ENCODE measurements at places on chromosomes 11 and 22. TPM values are rescaled to one million over a fixed set of nuclear protein-coding genes. Genes with fewer than 3 reads are reported as not detected.

DNA sequence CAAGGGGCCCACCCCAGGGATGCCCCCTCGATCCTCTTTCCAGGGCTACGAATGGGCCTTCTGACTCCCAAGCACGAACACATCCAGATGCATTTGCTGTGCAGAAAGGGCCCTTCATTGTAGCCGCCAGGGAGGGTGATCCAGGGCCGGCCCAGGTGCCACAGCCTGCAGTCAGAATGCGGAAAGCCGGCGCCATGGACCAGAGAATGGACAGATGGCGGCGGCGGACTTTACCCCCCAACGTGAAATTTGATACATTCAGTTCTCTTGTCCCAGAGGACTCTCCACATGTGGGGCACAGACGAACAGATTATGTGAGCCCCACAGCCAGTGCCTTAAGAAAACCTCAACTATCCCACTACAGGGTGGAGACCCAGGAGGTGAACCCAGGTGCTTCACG, 87.2 kb downstream of the KIAA1671 start:
- no peak overlapping the region for H3K4me3 ChIP-seq
- DNase-seq: no peak
- H3K4me1 ChIP-seq: no peaks in the 10 kb centered on the region
- H3K27me3 ChIP-seq: no peaks in the 10 kb centered on the region
- H3K36me3 ChIP-seq: no peaks in the 10 kb centered on the region
- H3K27ac ChIP-seq: no peak overlapping the region

DNA sequence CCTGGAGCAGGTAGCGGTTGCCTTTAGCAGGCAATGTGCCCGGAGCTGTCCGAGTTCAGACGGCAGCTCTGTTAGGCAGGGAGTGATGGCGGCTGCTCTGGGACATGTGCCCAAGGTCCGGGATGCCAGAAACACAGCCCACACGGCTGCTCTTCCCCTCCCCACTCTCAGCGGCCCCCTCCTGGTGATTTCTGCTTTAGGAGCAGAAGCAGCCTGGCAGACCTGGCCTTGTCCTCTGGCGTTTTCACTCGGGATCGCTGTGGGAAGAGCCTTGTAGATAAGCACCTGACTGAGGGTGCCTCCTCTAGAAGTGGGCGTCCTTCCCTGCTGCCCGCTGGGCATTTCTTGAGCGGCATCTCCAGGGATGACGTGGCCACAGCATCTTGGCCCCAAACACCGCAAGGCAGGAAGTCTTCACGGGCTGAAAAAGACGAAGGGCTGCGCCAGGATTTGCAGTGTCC, 392.2 kb downstream of the TBC1D22A start:
- no peaks in the 10 kb centered on the region for H3K27me3 ChIP-seq
- no peaks in the 10 kb centered on the region for H3K36me3 ChIP-seq
- DNase-seq: no peak
- H3K27ac ChIP-seq: no peak overlapping the region
- no peaks in the 10 kb centered on the region for H3K4me1 ChIP-seq

DNA sequence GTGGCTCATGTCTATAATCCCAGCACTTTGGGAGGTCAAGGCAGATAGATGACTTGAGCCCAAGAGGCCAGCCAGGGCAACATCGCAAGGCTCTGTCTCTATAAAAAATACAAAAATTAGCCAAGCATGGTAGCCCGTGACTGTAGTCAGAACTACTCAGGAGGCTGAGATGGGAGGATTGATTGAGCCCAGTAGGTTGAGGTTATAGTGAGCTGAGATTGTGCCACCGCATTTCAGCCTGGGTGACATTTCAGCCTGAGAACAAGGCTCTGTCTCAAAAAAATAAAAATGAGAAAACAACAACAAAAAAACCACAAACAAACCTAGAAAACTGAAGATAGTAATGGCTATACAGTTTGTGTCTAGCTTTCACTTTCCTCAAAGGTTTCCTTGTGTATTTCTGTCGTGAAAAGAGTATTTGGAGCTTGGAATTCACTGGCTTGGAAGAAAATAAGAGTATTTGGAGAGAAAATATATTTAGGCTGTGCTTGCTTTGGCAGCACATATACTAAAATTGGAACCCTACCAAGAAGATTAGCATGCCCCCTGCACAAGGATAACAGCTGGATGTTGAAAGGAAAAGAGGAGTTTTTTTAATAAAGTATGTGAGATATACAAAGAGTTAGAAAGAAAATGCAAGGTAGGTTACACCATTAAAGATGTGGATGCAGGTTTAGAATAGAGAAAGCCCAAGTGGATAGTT, 3.9 kb upstream of the BIRC3 start:
- H3K4me1 ChIP-seq: peaks cover 38% of the 10 kb centered on the region
- H3K27me3 ChIP-seq: no peaks in the 10 kb centered on the region
- H3K4me3 ChIP-seq: peak overlapping the region; percentile 51
- peaks cover 28% of the 10 kb centered on the region for H3K36me3 ChIP-seq

DNA sequence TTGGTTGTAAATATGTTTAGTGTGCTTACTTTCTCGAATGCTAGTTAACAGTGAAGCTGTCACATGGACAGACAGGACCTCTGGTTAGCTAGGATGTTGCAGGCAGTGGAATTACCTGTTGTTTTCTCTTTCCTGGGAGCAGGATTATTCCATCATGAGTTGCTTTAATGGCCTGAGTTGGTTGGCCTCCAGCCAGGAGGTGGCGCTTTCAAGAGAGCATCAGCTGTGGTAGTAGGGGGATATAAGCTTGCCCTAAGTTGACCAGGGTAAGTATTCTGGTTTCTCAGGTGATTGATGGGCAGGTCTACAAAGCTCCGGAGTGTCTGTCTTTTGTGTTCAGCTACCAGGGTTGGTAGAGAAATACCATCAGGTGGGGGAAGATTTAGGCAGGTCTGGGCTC, 43.5 kb downstream of the NELL1 start:
- no peak overlapping the region for H3K4me3 ChIP-seq
- DNase-seq: no peak
- H3K4me1 ChIP-seq: no peaks in the 10 kb centered on the region
- no peaks in the 10 kb centered on the region for H3K36me3 ChIP-seq
- H3K27ac ChIP-seq: no peak overlapping the region

- H3K27me3 ChIP-seq: no peaks in the 10 kb centered on the region
- H3K4me3 ChIP-seq: peak overlapping the region; percentile 96
- H3K27ac ChIP-seq: no peak overlapping the region
These were observed 2.1 kb downstream of the INCENP start for GRCh38 chr11:62125881-62126280.

GRCh38 chr11:45162916-45163879, 16.8 kb downstream of the PRDM11 start:
- H3K4me1 ChIP-seq: no peaks in the 10 kb centered on the region
- H3K4me3 ChIP-seq: no peak overlapping the region
- no peak overlapping the region for H3K27ac ChIP-seq
- no peaks in the 10 kb centered on the region for H3K36me3 ChIP-seq

GRCh38 chr11:69073469-69073868, 24.7 kb downstream of the TPCN2 start:
- H3K27me3 ChIP-seq: no peaks in the 10 kb centered on the region
- no peak overlapping the region for H3K4me3 ChIP-seq
- peaks cover 4% of the 10 kb centered on the region for H3K4me1 ChIP-seq
- DNase-seq: no peak

DNA sequence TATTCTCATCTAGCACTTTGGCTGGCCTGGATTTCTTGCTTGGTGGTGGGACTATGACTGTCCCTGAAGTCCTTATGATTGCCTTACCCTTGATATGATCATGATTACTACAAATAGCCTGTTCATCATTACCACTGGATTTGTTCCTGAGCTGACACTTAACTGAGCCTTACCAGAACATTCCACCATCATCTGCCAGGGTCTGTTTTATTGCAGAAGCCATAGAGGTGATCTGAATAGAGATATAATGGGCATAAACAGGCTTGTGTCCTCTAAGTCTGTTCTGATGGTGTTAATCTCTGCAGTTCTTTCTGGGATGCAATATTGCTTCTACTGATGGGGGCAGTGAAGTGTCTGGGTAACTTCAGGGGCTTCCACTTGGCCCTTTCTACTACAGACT, 12.4 kb upstream of the ALG8 start:
- no peak overlapping the region for H3K4me3 ChIP-seq
- H3K36me3 ChIP-seq: peaks cover 4% of the 10 kb centered on the region
- no peaks in the 10 kb centered on the region for H3K27me3 ChIP-seq
- H3K27ac ChIP-seq: no peak overlapping the region
- no peaks in the 10 kb centered on the region for H3K4me1 ChIP-seq
- DNase-seq: no peak

GRCh38 chr11:110805756-110806155, 93.5 kb upstream of the ARHGAP20 start:
- H3K27me3 ChIP-seq: peaks cover 3% of the 10 kb centered on the region
- no peak for DNase-seq
- H3K27ac ChIP-seq: no peak overlapping the region
- no peak overlapping the region for H3K4me3 ChIP-seq

GRCh38 chr11:71505001-71505400, 22.1 kb upstream of the KRTAP5-7 start:
- H3K27me3 ChIP-seq: no peaks in the 10 kb centered on the region
- peaks cover 46% of the 10 kb centered on the region for H3K36me3 ChIP-seq
- no peak for DNase-seq
- H3K4me1 ChIP-seq: no peaks in the 10 kb centered on the region

Gene SLC15A3
- 2.1 TPM for total RNA-seq

Gene RAG2
- total RNA-seq: not detected

Gene MMP11
- 0.87 TPM for total RNA-seq

Gene XRRA1
- 9.9 TPM for total RNA-seq

Gene C11orf91
- total RNA-seq: not detected

Gene MS4A15
- total RNA-seq: not detected

Gene MRGPRX3
- not detected for total RNA-seq

All from activated T-helper 2 cell treated with anti-CD3 and anti-CD28 coated beads, Interferon-gamma antibody, Interleukin-2, Interleukin-4, amounts not matched to agents 10 μg/mL and 5 μg/mL and 100 μg/mL, durations not matched to agents 14 hours and 24 hours and 36 hours (primary cell).